ENCODE measurements at places on chromosomes 7 and 10. TPM values are rescaled to one million over a fixed set of nuclear protein-coding genes. Genes with fewer than 3 reads are reported as not detected.

Gene NPS
- total RNA-seq = not detected

Gene ECHS1
- 106 TPM for total RNA-seq

Gene SLC13A1
- not detected for total RNA-seq

Gene GPR15LG
- total RNA-seq = not detected

Gene DEPP1
- total RNA-seq = 36.7 TPM

Gene GDF10
- total RNA-seq = 0.89 TPM

Gene SFMBT2
- 11.4 TPM for total RNA-seq

Gene LRIT1
- not detected for total RNA-seq

Gene NPFFR1
- total RNA-seq = 0.12 TPM

Gene ABHD11
- 27.4 TPM for total RNA-seq

Gene MYL10
- not detected for total RNA-seq

Gene AOC1
- total RNA-seq = 0.37 TPM

Gene AP3M1
- 28.9 TPM for total RNA-seq

Gene NRCAM
- 0.47 TPM for total RNA-seq

Gene TMEM273
- total RNA-seq = 29.5 TPM

Gene RSPH10B
- total RNA-seq = not detected

Gene MYH16
- total RNA-seq = not detected

Gene IGFBP1
- total RNA-seq = not detected

Gene CAV1
- total RNA-seq = 465 TPM

Gene EEPD1
- total RNA-seq = 5.2 TPM

Gene CH25H
- 1.2 TPM for total RNA-seq

Gene IQUB
- total RNA-seq = 0.24 TPM

Gene ANK3
- total RNA-seq = 199 TPM

Gene STRIP2
- total RNA-seq = 12.1 TPM

Gene TRIL
- total RNA-seq = 3.9 TPM

Gene SGCE
- total RNA-seq = 40.7 TPM

Gene KCP
- total RNA-seq = 0.50 TPM

Gene MOGAT3
- not detected for total RNA-seq

Gene BMPR1A
- 46.2 TPM for total RNA-seq

Gene CLDN3
- not detected for total RNA-seq

Gene TFR2
- total RNA-seq = 0.79 TPM

Gene GTPBP4
- 25.0 TPM for total RNA-seq

Gene CC2D2B
- total RNA-seq = 1.0 TPM

Gene FAM25G
- not detected for total RNA-seq

Gene CCDC172
- not detected for total RNA-seq

Gene OR2A5
- not detected for total RNA-seq

Gene TEX36
- not detected for total RNA-seq

Gene IKZF1
- total RNA-seq = 9.2 TPM

Gene PCLO
- 3.5 TPM for total RNA-seq

Gene HMX2
- total RNA-seq = not detected

Gene BTBD16
- total RNA-seq = not detected

Gene PIK3CG
- 2.4 TPM for total RNA-seq

Gene HKDC1
- total RNA-seq = not detected

Gene PDZD7
- total RNA-seq = 0.50 TPM

Gene MLLT10
- 26.1 TPM for total RNA-seq

Gene ACTR3C
- total RNA-seq = 3.7 TPM

Gene ITPRID1
- not detected for total RNA-seq

All from left cardiac atrium (tissue), 4 donors.